ENCODE measurements at places on chromosomes 7 and 10.

DNA sequence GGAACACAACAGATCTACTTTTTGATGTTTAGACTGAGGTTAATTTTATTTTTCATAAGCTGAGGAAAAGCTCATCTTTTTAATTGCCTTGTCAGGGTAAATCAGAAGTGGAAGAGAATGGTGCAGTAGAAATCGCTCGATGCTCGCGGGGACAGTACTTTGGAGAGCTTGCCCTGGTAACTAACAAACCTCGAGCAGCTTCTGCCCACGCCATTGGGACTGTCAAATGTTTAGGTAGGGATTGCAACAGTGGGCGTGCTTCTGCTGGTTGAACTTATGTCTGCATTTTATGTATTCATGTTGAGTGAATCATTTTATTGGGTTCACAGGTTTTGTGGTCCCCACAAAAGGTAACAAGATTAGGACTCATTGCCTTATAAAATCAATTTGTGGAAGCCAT, 11.7 kb upstream of the HBP1 start:
- DNase-seq = no peak

GRCh38 chr7:137096607-137097006, 228.2 kb downstream of the CHRM2 start:
- DNase-seq = peak; percentile 12

DNA sequence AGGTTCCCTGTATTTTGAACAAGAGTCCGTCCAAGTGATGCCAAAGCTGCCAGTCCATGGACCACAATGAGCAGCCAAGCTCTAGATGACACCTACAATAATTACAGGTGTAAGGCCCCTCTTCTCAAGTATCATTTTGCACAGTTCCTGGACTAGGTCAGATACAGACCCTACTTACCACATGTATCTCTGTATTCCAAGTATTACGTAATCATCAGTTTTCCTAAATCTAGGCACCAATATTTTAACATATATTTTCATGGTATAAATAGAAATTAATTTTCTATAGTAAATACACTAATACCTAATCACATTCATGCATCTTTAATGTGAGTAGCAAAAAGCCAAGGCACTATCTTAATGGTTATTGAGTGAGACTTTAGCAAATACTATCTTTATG, 157.0 kb upstream of the PRSS1 start:
- DNase-seq = no peak

- DNase-seq = no peak
Observed at GRCh38 chr7:1229202-1229947, 3.3 kb upstream of the UNCX start.

GRCh38 chr10:118990326-118990725, 39.2 kb upstream of the NANOS1 start:
- DNase-seq = no peak

DNA sequence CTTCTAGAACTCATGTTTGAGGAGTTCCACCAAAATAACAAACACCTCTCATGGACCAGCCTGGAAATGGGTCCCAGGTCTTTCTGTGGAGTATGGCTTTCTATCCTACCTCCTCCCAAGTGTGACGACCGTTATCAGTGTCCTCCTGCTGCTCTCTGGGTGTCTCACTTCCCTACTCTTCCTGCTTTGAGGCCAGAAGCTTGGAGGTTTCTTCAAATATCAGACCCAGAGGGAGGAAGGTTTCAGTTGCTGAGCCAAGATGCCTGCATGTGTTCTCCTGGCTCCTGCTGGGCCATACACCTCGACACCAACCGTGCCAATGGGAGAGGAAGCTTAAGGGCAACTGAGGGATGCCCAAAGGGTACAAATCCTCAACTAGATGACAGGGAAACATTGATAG, 114.6 kb downstream of the WNT2 start:
- DNase-seq = no peak

GRCh38 chr7:71488308-71488707, 356.4 kb downstream of the GALNT17 start:
- DNase-seq = no peak

DNA sequence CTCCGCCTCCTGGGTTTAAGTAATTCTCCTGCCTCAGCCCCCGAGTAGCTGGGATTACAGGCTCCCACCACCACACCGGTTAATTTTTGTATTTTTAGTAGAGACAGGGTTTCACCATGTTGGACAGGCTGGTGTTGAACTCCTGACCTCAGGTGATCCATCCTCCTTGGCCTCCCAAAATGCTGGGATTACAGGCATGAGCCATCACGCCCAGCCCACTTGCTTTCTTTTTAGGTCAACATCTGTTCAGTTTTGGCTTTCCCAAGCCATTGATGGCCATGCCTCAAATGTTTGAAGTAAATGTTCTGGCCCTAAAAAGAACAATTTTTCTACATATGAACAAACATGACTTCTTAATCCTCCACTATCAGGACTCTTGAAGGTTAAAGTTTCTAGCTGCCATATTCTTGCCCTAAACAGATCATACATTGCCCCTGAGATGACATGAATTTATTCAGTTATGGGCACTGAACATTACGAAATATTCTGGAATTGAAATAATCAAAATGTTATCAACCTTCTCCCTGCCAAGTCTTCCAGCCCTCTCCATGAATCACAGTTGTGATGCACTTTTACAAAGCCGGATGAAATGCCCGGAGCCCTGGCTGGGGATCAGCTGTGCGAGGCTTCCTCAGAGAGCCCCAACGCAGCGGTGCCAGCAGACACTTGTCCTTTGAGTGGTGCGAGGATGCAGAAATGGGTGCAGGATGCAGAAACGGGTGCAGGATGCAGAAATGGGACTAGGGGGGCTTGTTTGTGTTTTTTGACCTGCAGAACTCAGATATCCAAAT, 2.9 kb downstream of the MRLN start:
- DNase-seq = no peak

DNA sequence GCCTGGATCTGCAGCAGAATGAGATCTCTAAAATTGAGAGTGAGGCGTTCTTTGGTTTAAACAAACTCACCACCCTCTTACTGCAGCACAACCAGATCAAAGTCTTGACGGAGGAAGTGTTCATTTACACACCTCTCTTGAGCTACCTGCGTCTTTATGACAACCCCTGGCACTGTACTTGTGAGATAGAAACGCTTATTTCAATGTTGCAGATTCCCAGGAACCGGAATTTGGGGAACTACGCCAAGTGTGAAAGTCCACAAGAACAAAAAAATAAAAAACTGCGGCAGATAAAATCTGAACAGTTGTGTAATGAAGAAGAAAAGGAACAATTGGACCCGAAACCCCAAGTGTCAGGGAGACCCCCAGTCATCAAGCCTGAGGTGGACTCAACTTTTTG, 21.4 kb downstream of the LRRC17 start:
- DNase-seq = no peak

DNA sequence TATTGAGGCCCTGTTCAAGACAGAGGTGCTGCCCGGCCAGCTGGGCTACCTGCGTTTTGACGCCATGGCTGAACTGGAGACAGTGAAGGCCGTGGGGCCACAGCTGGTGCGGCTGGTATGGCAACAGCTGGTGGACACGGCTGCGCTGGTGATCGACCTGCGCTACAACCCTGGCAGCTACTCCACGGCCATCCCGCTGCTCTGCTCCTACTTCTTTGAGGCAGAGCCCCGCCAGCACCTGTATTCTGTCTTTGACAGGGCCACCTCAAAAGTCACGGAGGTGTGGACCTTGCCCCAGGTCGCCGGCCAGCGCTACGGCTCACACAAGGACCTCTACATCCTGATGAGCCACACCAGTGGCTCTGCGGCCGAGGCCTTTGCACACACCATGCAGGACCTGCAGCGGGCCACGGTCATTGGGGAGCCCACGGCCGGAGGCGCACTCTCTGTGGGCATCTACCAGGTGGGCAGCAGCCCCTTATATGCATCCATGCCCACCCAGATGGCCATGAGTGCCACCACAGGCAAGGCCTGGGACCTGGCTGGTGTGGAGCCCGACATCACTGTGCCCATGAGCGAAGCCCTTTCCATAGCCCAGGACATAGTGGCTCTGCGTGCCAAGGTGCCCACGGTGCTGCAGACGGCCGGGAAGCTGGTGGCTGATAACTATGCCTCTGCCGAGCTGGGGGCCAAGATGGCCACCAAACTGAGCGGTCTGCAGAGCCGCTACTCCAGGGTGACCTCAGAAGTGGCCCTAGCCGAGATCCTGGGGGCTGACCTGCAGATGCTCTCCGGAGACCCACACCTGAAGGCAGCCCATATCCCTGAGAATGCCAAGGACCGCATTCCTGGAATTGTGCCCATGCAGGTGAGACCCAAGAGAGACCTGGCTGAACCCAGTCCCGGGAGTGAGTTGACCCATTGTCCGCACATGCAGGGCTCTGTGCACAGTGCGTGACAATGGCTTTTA, 2.8 kb downstream of the RBP3 start:
- no peak for DNase-seq

DNA sequence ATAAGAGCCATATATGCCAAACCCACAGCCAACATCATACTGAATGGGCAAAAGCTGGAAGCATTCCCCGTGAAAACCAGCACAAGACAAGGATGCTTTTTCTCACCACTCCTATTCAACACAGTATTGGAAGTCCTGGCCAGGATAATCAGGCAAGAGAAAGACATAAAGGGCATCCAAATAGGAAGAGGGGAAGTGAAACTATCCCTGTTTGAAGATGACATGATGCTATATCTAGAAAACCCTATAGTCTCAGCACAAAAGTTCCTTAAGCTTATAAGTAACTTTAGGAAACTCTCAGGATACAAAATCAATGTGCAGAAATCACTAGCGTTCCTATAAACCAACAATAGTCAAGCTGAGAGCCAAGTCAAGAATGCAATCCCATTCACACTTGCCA, 23.8 kb upstream of the STARD3NL start:
- DNase-seq = no peak

DNA sequence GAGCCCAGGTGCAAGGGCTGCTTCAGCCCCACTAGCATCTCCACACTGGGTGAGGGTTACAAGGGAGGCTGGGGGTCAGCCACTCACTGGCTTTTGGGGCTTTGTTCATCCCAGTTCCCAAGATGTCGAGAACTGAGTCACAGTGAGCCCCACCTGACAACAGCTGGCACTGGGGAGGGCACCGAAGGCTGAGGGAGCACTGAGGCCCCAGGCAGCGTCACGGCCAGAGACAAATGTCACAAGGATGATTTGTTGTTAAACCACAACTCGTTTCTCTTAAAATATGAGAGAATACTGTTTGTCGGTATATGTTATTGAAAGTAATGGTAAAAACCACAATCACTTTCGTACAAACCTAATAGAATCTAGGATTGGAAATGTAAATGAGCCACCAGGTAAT, 219.9 kb downstream of the CELF2 start:
- no peak for DNase-seq
